ENCODE measurements at places on chromosomes 13 and 19.

- no peak for DNase-seq
Observed at GRCh38 chr13:97534540-97534939, 100.6 kb downstream of the RAP2A start.

DNA sequence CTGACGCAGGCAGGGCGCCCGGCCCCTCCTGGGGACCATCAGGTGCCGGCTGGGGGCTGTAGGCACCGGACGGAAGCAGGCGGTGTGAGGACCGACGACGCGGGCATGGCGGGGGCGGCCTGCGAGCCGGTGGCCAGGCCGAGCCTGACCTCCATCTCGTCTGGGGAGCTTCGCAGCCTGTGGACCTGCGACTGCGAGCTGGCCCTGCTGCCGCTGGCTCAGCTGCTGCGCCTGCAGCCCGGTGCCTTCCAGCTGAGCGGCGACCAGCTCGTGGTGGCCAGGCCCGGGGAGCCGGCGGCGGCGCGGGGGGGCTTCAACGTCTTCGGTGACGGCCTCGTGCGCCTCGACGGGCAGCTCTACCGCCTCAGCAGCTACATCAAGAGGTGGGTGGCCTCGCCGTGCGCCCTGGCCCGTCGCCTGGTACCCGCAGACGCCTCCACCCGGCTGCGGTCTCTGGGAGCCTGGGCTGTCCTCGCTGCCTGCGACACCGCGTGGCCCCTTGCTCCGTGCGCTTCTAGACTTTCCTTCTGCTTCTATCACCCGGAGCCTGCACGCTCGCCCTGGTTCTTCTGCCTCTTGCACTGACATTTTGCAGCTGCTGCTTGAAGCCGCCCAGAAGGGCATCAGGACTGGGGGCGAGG lies 460 bp downstream of the MEDAG start:
- no peak for DNase-seq

GRCh38 chr13:112702986-112703379 lies 13.1 kb downstream of the ATP11A start:
- DNase-seq = no peak

GRCh38 chr19:46411925-46412649 lies 1.3 kb downstream of the CCDC8 start:
- no peak for DNase-seq

DNA sequence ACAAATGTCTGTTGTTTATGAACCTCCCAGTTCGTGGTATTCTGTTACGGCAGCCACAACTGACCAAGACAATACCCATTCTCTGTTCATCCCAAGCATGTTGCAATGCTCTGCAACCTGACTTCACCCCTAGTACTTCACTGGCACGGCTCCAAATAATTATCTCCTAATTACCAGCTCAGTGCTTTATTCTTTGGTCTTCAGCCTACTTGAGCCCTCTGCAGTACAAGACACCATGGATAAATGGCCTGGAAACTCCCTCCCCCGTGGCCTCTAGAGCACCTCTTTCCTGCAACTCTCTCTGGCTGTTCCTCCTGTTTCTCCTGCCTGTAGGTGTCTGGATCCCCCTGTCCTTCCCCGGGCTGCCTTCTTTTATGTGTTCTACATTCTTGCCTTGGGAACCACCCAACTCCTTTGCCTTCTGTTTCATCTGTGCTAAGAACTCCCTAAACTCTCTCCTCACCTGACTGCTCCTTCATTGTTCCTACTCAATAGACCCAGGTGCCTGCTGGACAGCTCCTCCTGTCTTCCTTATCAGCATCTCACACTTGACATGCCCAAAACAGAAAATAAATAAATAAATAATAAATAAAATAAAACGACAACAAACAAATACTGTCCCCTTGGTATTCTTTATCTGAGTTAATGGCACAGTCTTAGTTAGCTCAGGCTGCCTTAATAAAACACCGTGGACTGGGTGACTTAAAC lies 200.4 kb upstream of the IPO5 start:
- DNase-seq = no peak

- DNase-seq = no peak
Observed at GRCh38 chr19:40104754-40105153, 14.0 kb upstream of the ZNF780A start.

DNA sequence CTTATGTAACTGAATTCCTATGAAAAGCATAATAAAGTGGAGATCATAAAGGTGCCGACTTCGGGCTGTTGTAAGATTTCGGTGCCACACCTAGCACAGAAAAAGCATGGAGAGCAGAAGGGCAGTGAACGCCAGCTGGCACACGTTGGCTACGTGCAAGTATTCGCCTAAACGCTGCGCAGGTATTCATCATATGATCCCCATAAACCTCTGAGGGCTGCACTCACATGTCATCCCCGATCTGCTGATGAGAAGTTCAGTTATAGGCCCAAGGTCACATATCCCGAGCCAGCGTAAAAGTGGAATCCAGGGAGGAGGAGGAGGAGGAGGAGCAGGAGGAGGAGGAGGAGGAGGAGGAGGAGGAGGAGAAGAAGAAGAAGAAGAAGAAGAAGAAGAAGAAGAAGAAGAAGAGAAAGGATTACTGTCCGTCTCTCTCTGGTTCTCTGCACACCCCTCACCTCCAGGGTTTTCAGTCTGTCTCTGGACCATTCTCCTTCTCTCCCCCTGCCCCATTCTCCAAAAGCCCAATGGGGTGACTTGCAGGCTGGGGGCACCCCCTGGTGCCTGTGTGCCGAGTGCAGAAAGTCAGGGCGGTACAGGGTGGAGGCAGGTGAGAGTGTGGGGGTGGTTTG lies 18.6 kb upstream of the CYP2S1 start:
- DNase-seq = no peak

GRCh38 chr19:55696301-55697068 lies 21.5 kb downstream of the EPN1 start:
- DNase-seq = no peak

DNA sequence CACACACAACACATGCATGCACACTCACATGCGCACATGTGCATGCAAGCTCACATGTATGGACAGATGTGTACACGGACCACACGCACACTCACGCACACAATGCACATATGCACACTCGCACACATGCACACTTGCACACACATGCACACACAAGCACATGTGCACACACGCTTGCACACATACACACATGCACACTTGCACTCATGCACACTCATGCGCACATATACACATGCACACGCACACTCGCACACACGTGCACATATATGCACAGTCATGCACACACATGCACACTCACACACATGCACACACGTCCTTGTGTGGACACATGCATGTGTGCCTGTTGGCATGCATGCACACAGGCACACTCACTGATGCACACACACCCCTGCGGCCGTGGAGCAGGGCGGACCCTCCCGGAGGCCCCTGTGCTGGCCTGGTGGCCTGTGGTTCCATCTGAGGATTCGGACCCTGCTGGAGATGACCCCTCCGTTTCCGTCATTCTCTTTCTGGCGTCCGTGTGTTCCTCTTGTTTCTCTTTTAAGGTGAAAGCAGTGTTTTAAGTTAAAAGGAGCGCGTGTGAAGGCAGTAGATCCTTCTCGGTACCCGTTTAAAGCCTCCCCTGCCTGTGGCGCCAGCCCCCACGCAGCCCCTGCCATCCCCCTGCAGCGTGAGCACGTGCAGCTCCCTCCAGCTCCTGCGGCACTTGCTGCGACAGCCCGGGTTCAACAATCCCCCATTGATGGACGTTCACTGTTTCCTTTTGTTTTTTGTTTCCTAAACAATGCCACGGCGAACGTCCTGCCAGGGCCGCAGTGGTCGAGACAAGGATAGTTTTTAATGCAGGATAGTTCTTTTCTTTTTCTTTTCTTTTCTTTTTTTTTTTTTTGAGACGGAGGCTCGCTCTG lies 5.6 kb downstream of the NDUFS7 start:
- DNase-seq = no peak

DNA sequence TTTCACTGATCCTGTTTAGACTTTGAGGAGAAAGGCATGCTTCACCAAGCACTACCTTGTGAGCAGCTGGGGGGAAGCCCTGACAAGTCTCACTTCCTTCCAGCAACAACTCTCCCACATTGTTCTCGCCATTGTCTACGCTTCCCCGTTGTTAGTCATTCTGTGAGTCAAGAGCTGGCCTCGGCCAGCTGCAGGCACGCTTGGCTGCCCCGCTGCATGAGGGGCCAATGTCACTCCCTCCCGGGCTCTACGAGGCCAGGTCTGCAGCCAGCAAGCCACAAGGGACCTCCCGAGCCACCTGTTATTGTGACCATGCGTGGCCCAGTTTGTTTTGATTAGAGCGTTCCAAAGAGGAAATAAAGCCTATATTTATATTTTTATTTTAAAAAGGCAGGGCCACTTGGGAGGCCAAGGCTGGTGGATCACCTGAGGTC lies 220.9 kb downstream of the FOXO1 start:
- no peak for DNase-seq

DNA sequence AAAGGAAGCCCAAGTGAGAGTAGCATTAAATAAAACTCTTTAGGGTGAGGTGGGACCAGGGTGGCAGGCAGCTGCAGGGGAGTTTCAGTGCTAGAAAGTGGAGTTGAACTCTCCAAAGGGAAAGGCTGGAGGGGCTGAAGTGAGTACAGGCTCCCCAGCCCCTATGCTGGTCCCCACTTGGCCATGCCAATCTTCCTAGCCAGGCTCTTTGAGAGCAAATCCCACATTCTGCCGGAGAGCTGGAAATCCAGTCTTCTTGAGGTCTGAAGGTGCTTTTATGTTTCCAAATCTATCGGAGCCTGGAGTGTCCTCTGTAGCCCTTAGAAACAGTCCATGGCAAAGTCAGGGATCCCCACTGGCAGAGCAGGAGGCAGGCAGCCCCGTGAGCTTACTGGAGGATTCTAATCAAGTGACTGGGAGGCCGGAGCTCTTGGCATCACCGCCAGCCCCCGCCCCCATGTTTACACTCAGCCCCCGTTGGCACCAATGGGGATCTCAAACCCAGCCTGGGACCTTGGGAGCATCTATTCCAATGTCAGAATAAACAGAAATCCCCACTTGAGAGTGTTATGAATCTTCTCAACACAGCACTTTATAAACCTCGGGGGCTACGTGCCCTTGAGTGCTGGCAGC lies 18.3 kb downstream of the ZNF536 start:
- DNase-seq = no peak

GRCh38 chr19:19591133-19591825 lies 27.2 kb downstream of the PBX4 start:
- DNase-seq = no peak

DNA sequence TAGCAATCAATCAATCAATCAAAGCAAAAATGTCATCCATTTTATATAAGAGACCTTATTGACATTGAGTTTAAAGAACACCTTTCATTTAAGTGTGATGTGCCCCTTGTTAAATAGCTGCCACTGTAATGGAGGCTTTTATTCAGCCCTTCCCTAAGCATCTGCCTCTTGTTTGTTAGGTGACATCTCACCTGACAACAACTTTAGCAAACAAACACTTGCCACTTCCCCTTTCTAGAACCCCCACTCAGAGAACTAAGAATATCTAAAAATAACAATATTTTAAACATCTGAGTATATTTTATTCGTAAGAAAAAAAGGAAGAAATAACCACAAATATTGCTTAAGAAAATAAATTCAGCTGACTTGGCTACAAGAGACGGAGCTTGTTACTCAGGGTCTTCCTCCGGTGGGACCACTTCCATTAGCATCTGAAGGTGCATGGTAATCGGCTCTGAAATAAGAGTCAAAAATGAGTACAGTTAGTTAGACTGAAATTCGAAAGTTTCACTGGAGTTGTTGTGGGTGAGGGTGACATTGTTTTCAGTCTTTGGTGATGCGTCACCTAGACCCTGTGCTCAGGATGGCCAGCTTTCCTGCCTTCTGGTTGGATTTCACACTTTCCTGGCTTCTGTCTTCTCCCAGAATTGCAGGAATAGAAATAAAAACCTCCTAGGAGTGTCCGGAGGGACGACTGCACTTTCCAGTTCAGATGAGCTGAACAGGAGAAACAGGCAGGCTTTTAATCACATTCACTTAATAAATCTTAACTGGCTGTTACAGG lies 39.1 kb downstream of the SLC7A9 start:
- DNase-seq = no peak

DNA sequence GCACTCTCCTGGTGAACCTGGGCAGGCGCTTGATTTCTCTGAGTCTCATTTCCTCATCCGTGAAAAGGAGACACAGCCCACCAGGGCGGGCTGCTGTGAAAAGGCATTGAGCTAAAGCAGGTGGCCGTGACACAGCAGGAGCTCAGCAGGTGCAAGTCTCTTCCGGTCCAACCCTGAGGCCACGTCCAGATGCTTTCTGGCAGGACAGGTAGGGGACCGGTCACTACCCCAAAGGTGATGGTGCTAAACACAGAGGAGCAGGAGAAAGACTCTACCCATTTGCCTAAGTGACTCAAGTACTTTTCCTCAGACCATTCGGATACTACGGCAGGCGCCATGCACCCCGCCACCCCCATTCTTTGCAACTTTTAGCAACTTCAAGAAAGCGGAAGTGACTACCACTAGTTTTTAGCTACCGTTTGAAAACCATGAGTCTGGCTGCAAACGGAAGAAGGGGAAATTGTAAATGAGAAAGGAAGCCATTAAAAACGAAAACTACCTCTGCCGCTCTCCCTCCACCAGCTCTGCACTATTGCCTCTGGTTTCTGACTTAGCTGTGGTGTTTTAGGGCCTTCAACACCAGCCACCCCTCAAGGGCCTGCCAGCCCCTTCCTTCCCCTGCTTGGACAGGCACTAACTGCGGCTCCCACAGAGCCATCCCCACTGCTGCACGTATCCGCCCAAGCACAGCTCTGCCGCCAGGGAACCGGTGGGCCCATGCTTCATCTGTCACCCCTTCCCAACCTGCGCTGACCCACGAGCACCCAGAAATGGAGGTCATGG lies 4.8 kb downstream of the PPP6R1 start:
- no peak for DNase-seq

DNA sequence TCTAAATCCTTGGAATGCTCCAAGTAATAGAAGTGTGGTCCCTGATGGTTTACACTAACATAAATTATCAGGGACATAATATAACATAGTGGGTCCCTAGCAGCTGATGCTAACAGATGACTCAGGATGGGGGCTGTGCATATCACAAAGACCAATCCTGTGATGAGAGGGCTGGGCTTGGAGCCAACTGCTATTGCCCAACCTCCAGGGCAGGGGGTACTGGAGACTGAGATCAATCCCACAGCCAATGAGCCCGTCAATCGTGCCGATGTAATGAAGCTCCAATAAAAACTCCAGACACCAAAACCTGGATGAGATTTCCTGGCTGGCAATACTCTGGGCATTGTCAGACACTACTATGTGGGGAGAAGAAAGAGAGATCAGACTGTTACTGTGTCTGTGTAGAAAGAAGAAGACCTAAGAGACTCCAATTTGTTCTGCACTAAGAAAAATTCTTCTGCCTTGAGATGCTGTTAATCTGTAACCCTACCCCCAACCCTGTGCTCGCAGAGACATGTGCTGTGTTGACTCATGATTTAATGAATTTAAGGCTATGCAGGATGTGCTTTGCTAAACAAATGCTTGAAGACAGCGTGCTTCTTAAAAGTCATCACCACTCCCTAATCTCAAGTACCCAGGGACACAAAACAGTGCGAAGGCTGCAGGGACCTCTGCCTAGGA lies 33.4 kb downstream of the ABCC4 start:
- no peak for DNase-seq

- no peak for DNase-seq
Observed at GRCh38 chr19:7845390-7846154, 15.6 kb downstream of the EVI5L start.

DNA sequence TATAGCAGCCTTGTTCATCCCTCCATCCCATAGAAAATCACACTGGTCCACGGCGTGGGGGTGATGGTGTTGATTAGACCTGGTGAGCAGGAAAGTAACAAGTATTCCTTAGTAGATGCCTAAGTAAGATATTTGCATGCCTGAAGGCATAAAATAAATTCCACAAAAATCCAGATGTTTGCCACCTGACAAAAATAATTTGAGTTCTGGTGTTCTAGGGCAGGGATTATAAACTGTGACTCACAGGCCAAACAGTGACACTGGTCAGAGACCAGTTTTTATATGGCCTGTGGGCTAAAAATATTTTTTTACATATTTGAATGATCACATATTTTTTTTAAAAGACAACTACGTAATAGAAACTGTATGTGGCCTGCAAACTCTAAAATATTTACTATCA lies 310.7 kb downstream of the RFC3 start:
- no peak for DNase-seq
